ENCODE measurements at places on chromosomes 16 and 17.

DNA sequence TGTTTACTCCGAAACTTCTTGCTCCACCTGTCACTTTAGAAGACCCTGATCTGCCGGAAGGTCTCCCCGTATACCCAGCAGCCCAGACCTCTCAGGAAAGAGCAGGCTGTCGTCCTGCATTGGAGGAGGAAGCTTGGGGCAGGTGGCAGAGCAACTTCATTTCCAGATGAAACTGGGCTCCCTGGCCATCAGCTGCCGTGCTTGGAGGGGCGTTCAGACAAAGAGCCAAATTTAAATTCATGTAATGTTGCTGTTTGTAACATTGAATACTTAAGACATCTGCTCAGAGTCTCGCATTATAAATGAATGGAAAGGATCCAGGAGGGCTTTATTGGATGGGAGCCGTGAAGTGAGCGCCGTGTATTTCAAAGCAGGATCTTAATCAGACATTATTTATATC is 628.5 kb downstream of the MAF start:
- ATAC-seq, result no peak

GRCh38 chr17:13995856-13996271 is 73.4 kb upstream of the COX10 start:
- no peak for ATAC-seq

GRCh38 chr17:67557921-67558320 is 159.8 kb upstream of the NOL11 start:
- ATAC-seq, result no peak

GRCh38 chr17:69404399-69404798 is 10.1 kb upstream of the MAP2K6 start:
- no peak for ATAC-seq

- ATAC-seq, result no peak
These were observed 22.7 kb upstream of the SPNS2 start for GRCh38 chr17:4476017-4476416.

GRCh38 chr16:69310653-69311532 is at the start of gene VPS4A:
Gene VPS4A (plus strand): TSS chr16:69311350. CDS start chr16:69311512, 162 bp downstream.
- ATAC-seq, result peak; percentile 99

- ATAC-seq, result no peak
These were observed 376 bp upstream of the STAC2 start for GRCh38 chr17:39225959-39226683.

GRCh38 chr17:80944326-80944725 is 47.3 kb upstream of the CHMP6 start:
- no peak for ATAC-seq

GRCh38 chr16:50246299-50247122 is 19.8 kb upstream of the ADCY7 start:
- peak; percentile 49 for ATAC-seq

GRCh38 chr16:22325598-22326368 is 28.6 kb downstream of the POLR3E start:
- ATAC-seq, result no peak

DNA sequence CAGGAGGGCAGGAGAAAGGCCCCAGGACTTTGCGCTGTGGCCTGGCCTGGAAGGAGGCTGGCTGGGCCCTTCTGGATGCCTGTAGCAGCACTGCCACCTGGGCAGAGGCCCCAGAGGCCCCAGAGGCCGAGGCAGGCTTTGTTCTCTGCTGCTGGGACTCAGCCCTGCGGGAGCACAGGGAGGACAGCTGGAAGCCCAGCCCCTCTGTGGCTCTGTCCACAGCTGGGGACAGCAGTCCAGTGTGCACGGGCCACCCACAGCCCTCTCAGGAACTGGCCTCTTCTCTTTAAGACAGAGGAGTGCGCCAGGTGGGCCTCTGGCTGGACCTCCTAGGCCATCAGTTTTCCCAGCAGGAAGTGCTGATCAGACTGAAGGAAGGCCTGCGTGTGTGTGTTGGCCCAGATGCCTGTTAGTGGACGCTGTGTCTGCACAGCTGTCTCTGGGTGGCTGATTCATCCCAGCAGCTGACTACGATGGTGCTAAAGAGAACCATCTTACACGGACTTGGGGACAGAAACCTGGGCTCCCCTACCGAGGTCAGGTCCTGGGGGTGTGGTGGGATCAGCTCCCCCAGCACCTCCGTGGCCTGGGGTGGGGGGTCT is 26.9 kb upstream of the ZNF750 start:
- ATAC-seq, result no peak

DNA sequence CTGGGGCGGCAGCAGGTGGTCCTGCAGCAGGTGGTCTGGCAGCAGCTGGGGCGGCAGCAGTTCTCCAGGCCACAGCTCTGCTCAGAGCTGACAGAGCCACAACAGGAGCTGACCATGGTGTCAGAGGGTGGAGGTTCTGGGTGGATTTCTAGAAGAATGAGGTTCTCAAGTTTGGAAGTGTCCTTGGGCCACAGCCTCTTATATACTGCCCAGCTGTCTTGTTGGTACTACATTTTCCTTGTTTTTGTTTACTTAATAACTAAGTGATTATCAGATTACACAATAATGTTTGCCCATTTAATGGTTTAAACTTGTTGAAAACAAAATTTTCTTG is at the start of gene KRTAP4-5:
Gene KRTAP4-5, minus strand, starts transcription at position 174 of the 334 bp plus-strand sequence. Its CDS starts 58 bp downstream, at position 116.
- no peak for ATAC-seq

- ATAC-seq, result no peak
These were observed 206.4 kb downstream of the KIF2B start for GRCh38 chr17:54028986-54029580.

GRCh38 chr17:45225964-45226530 is 4.4 kb downstream of the FMNL1 start:
- peak; percentile 74 for ATAC-seq

- ATAC-seq, result no peak
These were observed 20.4 kb downstream of the NFE2L1 start for GRCh38 chr17:48068491-48068961.

- ATAC-seq, result peak; percentile 89
These were observed 55.8 kb upstream of the FASN start for GRCh38 chr17:82153745-82154375.

GRCh38 chr17:29622337-29623282 is at the start of gene CORO6:
Gene CORO6 (minus strand): TSS chr17:29622912. CDS start chr17:29621421, 1,491 bp downstream.
- peak; percentile 75 for ATAC-seq

- ATAC-seq, result no peak
These were observed 7.7 kb downstream of the BAIAP2 start for GRCh38 chr17:81042606-81043005.

DNA sequence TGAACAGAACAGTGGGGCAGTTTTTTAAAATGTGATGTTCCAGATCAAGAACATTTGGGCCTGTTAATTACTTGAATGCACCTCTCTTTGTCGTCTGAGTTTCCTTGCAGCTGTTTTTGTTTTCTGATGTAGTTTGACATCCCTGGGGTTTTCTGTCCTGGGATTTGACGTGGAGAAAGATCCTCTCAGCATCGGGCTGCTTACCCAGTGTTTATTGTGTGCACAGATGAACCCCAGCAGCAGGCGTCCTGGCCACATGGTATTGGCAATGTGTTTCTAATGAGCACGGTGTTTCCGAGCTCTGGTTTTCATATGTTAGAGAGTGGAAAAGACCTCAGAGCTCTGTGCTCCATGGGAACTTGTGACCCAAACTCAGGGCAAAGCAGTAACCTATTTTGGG is 191.1 kb upstream of the IRX3 start:
- ATAC-seq, result no peak

DNA sequence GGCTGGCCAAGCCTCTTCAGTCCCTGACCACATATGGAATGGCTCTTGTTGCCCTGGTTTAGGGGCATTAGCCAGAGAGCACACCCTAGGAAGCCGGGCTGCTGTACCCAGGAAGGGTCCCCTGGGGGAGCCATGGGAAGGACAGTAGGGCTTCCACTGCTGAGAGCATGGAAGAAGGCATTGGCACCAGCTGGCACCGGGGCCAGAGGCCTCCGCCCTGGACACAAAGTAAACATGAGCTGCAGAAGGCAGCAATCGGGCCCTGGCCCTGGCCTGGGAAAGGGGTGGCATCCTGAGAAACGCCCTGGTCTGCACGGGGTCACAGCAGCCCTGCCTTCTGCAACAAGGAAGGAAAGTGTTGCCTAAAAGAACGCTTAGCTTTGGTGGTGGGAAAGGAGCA is 49.4 kb downstream of the VAC14 start:
- no peak for ATAC-seq

DNA sequence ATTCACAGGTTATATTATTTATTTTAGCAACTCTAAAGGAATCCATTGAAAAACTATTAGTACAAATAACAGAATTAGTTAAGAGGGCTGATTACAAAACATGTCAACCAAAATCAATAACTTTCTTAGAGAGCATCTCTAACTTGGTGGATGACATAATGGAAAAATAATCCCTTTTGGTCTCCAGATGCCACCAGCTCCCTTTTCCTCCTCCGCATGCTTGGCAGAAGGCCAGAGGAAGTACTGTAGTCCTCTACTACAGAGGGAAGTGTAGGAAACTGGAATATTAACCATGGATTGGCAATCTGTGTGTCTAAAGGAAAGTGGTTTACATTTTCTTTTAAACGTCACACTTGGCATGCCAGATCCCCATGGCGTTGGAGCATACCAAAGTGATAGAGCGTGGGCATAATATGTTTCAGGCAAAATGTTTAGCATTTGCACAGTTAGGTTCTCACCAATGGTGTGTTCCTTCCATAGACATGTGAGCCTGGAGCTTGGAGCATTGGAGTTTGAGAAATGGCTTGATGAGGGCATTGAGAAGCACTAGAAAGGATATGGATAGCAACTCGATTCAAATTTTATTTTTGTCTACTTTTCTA is 106.3 kb downstream of the PRKCB start:
- no peak for ATAC-seq

GRCh38 chr17:64679710-64680216 is 17.7 kb upstream of the SMURF2 start:
- no peak for ATAC-seq

- ATAC-seq, result peak; percentile 80
These were observed 13.5 kb upstream of the DHRS13 start for GRCh38 chr17:28916302-28916934.

DNA sequence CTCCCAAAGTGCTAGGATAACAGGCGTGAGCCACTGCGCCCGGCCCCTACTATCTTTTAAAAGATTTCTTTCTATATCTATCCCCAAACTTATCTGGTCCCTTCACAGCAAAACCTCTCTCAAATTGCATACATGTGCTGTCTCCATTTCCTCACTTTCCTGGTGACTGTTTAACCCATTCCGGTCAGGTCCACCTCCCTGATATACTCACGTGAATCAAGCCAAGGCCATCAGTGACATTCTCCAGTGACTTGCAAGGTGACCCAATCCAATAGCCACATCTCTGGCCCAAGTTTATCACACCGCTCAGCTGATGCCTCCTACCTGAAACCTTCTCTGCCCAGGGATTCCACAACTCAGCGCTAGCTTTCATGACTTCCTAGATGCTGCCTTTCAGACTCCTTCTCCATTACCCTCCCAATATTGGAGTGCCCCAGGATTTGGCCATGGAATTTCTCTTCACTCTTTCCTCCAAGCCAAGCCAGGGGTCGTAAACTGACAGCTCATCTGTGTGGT is 1.4 kb upstream of the CTCF start:
- no peak for ATAC-seq

DNA sequence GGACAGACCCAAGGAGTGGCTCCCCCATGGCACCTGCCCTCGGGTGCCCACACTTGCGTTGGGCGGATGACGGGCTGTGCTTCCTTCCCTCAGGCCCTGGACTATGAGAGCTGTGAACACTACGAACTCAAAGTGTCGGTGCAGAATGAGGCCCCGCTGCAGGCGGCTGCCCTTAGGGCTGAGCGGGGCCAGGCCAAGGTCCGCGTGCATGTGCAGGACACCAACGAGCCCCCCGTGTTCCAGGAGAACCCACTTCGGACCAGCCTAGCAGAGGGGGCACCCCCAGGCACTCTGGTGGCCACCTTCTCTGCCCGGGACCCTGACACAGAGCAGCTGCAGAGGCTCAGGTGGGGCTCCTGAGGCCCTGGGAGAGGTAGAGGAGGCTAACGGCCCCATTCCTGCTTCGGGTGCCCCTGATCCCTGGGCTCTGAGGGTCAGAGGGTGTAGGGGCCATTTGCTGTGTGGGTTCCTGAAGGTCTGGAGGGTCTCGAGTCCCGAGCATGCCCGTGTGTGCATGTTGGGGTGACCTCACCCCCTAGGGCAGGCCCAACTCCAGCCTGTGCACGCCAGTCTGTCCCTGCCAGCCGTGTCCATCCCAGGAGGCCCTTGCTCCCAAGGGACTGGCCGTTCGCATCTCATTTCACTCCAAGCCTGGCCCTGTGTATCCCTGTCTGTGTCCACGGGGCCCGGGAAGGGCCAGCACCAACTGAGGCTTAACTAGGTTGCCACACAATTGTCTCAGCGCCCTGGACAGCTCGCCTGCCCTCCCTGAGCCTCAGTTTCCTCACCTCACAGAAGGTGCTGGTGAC is 10.0 kb downstream of the SLC22A31 start:
- ATAC-seq, result no peak

DNA sequence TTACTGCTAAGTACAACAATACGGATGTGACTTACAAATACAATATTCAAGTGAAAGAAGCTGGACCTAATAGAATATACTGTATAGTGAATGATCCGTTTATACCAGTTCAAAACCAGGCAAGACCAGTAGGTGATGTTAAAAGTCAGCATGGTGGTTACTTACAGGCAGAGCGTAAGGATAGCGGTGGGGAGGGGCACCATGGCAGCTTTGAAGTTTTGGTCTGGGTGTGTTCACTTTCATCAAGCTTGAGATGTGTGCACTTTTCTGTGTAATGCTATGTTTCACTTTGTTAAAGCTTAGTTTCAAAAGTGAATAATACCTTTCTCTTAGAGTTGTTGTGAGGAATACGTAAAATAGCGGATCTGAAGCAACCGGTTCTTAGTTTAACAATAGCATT is 16.5 kb upstream of the SLC35G3 start:
- no peak for ATAC-seq

DNA sequence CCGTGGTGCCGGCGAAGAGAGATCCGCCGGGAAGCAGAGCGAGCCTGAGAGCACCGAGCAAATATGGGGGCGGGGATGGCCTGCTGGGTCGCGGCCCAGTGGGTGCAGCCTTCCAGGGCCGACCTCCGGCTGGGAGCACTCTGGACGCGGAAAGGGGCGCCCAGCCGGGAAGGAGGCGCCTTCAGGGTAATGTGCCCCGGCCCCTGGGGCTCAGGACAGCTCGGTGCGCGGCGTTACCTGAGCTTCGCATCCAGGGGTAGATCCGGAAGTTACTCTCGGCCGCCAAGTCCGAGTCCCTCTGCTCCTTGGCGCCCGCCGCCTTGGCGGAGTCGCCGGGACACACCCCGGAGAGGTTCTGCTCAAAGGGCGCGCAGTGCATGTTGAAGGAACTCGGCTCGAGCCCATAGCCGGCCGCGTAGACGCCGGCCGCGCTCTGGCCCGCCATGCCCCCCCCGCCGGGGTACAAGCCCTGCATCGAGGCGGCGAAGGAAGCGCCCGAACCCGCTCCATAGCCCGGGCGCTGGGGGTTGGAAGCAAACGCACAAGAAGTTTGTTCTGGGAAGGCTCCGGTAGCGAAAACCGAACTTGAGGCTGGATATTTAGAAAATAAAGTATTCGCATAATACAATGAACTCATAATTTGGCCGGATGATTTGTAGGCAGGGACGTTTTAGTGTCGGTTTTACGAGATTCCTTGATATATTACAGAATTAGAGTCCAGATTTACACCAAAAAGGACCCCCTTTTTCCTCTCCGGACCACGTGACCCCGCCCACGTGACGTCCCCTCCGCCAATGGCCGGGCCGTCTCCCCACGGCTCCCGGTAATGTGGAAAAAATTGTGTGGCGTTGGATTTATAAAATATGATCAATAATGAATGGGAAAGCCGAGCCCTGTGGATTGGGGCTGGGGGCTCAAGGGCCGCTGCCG is at the start of gene HOXB7:
Gene HOXB7, minus strand, starts transcription at position 736 of the 930 bp plus-strand sequence. Its CDS starts 99 bp downstream, at position 637.
- peak; percentile 63 for ATAC-seq
